ENCODE measurements at places on chromosomes 5 and 9.

DNA sequence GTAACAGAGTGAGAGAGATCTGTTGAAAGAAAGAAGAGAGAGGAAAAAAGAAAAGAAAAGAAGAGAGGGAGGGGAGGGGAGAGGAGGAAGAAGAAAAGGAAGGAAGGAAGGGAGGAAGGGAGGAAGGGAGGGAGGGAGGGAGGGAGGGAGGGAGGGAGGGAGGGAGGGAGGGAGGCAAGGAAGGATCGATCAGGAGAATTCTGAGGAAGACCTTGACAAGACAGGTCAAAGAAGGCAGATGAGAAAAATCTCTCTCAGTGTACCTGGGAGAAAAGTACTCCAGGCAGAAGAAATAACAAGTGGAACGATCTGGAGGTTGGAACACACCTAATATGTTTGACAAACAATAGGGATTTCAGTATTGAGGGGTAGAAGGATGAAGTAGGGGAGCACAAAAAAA lies 64.6 kb upstream of the SUSD1 start:
- no peak for DNase-seq

GRCh38 chr9:102069969-102070368 lies 331.5 kb upstream of the GRIN3A start:
- no peak for DNase-seq

DNA sequence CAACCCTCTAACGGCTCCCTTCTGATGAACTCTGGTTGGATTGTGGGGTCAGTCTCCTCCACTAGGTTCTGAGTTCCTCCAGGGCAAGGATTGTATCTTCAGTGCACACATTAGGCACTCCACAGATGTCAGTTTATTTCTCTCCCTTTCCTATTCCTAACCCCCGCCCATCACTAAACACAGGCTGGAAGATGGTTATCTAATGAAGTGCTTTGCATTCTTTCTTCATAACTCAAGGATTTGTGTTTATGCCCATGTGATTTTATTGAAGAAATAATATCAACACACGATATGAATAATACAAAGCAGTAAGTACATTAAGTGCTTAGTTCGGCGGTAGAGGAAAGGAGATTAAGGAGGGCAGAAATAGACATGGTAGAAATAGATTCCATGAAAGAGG lies 4.4 kb upstream of the CREBRF start:
- DNase-seq = no peak

DNA sequence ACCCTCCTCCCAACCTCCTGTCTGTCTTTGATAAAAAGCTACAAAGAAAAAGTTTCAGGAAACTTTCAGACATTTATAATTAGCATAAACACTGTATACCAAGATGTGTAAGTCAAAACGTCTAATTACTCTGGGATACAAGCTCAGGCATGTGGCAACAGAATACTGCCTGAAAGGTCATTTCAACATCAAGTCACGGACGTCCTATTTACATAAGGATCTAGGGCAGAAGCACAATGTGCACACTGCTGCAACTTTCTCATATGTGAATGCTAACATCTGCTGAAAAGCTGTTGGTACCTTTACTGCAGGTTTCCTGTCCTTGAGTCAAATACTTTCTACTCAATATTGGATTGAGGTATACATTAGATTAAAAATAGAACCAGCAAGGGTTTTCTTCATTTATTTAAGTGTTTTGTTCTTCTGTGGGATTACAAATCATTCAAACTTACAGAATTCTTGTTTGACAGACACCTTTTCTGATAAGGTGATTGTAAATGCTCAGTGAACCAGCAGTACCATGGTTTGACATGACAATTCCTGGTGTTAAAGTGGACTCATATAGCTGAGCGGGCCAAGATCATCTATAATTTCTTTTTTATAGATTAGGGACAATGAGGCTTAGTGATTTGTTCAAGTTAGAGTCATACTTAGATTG lies 36.8 kb downstream of the ELL2 start:
- no peak for DNase-seq

DNA sequence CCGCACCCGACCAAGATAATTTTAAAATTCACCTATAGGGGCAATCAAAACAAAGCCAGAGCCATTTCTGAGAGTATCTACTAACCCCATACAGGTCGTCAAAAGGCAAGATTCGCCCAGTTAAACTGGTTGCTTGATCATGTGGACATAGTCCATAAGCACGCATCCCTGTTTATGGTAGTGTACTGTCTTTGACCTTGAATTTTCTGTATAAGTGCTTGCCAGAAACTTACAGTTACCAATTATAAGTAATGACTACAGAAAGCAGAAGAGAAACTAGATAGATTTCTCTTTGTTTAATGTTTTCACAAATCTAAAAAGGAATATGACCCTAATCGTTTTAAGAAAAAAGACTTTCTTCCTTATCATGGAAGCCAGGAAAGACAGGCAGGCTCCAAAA lies 25.6 kb downstream of the SLC31A1 start:
- no peak for DNase-seq

GRCh38 chr9:128253991-128254346 lies 21.8 kb downstream of the GOLGA2 start:
- no peak for DNase-seq

- DNase-seq = no peak
Observed at GRCh38 chr5:135840959-135841358, 6.5 kb downstream of the SLC25A48 start.

Measured in uterus (tissue), 4 donors.